ENCODE measurements at places on chromosomes 5 and 9.

GRCh38 chr5:159905496-159905895, 10.8 kb upstream of the ADRA1B start:
- peak; percentile 85 for DNase-seq

GRCh38 chr5:100762108-100762507, 141.0 kb downstream of the ST8SIA4 start:
- no peak for DNase-seq

DNA sequence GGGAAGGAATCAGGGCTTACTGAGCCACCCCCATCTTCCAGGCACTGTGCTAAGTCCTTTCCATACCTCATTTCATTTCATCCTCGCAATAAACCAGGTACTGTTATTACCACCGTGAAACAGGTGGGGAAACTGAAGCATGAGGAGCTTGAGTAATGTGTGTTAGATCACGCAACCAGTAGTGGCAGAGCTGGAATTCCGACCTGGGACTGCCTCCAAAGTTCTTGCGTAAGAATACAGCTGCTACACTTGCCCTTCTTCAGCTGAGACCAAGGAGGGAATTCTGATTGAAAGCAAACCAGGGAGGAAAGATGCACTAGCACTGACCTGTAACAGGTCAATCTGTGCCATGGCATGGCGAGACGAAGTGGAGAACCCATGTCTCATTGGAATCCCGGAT, 113.4 kb upstream of the MSX2 start:
- DNase-seq = no peak

DNA sequence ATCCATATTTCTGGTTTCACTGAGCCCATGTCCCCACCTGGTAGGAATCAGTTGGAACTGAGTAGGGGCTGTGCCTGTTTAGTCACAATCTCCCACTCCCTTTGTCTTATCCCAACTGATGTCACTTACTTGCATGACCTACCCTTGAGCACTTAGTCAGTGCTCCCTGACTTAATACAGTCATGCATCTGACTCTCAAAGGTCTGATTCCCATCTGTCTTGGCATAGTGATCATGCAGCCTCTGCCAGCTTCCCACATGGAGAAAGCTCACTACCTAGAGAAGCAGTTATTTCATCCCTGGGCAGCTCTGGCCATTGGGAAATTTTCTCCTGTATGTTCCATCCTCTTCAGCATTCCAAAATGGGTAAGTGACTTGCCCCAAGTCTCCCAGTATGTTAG, 24.8 kb downstream of the ABLIM3 start:
- DNase-seq = no peak

DNA sequence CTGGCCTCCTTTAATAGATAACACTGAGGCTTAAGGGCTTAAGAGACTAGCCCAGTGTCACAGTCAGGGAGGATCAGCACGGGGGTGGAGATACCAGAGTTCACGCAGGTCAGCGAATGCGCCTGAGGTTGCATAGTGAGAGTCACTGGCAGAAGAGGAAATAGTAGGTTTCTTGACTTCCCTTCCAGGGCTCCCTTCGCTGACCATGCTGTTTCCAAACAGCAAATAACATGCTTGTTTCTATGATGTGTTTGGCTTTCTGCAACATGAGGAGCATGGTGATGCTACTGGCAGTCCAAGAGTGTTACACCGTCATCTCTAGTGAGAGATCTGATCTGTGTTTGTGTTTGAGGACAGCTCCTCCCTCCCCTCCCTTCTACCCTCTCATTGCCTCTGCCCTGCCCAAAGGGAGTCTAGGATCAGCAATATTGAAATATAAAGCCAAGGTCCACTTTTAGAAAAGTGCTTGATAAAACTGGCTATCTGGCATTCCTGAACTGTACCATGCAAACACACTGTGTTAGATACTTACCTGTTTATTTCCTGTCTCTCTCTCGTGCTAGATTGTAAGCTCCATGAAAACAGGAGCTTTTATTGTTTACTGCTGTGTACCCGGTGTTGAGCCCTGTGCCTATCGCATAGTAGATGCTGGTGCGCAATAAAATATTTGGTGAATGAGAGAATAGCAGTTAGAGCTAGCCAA, 12.3 kb downstream of the TLE4 start:
- DNase-seq = no peak

- no peak for DNase-seq
Observed at GRCh38 chr5:178267245-178267644, 34.6 kb upstream of the PHYKPL start.

GRCh38 chr5:34656700-34657273, 659 bp downstream of the RAI14 start:
- no peak for DNase-seq

GRCh38 chr9:104485014-104485413, 19.0 kb upstream of the OR13F1 start:
- DNase-seq = no peak

- DNase-seq = no peak
Observed at GRCh38 chr9:128168731-128169308, 8.8 kb downstream of the BBLN start.

DNA sequence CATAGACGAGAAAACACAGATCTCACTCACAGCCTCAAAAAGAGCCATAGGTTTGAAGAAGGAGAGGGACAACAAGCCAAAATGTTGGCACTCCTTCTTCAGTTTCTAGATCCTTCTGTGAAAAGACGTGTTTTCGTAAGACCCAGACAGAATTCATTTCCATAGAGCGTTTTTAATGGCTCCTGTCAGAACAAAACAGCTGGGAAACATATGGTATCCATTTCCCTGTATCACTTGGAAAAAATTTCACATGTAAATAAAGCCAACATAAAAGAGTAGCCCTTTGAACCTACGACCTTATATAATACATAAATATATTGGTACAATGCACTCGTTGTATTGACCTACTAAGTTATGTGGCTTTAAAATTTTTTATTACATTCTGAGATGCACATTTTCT, 108.1 kb downstream of the SNCAIP start:
- no peak for DNase-seq

DNA sequence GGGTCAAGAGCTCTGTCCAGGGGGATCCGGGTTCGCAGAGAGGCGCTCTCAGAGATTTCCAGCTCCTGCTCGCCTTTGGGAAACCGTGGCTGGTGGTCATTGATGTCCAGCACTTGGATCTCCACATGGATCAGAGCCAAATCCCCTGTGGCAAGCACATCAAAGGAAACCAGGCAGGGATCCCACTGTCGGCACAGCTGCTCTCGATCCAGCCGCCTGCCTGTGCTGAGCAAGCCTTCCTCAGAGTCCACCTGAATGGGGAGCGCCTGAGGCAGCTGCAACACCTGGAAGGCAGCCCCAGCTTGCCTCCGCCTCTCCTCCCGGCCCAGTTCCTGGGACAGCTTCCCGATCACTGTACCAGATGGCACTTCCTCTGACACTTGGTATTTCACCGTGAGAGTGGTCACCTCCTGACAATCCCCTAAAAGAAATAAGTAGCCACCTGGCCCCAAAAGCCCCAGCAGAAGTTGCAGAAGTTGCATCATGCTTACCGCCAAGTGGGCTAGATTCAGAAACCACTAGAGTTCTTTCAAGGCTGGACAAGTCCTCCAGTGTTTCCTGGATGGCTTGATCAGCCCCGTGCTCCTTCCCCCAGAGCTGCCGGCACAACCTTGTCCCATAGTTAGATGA, 520 bp downstream of the PCDH12 start:
- DNase-seq = no peak

- no peak for DNase-seq
Observed at GRCh38 chr5:137665678-137666460, 70.0 kb downstream of the KLHL3 start.

DNA sequence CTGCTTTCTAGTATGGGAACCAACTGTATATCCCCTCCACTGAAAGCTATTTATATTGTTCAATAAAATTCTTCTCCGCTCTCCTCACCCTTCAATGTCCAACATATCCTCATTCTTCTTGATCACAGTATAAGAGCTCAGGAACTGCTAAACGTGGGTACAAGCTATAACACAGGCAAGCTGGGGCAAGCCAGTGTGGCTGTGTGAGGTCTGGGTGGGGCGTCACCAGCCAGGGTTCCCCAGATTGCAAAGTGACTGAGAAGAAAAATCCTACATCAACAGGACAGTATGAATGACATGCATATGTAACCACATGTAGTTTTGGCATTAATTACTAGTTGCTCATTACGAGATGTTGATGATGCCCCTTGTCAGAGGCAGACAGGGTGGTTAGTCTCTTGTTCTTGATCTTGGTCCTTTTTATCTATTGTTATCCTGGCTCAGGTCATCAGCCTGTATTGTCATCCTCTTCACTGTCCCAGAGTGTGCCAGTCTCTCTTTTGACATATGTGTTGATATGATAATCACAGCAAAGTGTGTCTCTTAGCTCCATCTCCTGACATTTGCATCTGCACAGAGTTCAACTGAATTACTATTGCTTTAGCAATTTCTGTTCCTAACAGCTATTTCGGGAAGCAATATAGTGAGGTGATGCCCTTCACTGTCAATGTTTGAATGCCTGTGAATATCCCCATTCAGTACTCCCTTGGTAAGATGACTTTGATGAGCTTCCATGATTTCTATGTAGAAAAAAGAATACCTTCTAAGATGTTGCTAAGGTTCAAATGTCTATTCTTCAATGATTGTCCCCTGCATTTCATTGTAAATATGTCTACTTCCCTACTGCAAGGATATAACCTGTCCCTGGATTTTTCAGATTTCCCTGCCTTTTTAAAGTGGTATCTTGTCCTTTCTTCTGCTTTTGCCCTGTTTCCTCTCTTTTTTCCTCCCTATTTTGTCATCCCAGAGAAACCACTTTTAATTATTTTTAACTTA, 140.3 kb downstream of the MAT2B start:
- DNase-seq = no peak

- no peak for DNase-seq
Observed at GRCh38 chr9:78778318-78778717, 481.4 kb downstream of the PSAT1 start.

DNA sequence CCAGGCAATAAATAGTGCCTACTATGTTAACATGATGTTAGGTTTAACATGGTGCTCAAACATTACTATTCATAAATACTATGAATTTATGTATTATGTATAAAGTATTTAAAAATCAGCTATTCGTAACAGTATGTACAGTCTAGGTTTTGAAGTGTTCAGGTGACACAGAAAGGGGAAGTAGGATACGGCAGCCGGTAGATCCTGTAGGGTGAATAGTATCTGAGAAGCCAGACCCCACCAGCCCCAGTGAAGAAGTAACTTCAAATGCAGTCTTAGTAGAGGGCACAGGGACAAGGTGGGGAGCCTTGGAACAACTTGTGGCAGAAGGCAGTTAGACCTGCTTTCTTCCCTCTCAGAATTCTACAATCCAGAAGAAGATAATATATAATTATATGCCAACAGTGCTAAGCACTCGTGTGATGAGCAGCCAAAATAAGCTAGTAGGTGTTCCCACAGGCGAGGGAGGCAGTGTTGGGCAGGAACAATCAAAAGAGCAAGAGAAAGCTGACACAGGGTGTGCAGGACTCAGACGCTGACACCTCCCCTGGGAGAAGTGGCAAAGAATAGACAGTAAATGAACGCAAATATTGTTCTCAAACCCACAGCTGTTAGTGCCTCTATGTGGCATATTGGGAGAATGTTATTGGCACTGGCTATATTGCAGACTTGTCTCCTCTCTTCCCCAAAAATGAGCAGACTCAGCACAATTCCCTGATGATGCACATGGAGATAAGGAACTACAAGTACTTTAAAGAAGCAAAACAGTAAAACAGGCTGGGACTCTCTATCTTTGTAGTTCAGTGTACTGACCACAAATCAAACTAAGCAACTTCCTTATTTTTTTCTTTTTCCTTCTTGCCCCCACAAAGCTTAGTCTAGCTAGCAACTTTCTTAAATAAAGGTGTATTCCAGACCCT, 4.6 kb downstream of the ZNF367 start:
- no peak for DNase-seq

- no peak for DNase-seq
Observed at GRCh38 chr5:126693806-126694205, 83.1 kb upstream of the LMNB1 start.

Data from GM04503 (cell line).